Endothelial cell of umbilical vein (primary cell): ENCODE measurements at places on chromosomes 16 and 17.

GRCh38 chr16:20928774-20929411, 28.3 kb downstream of the LYRM1 start:
- no peak overlapping the region for H3K27ac ChIP-seq
- DNase-seq = no peak
- no peaks in the 10 kb centered on the region for H3K4me1 ChIP-seq
- no peak overlapping the region for H3K4me3 ChIP-seq
- no peaks in the 10 kb centered on the region for H3K36me3 ChIP-seq

- no peak overlapping the region for H3K27ac ChIP-seq
- H3K36me3 ChIP-seq = no peaks in the 10 kb centered on the region
These were observed 33.5 kb upstream of the MON1B start for GRCh38 chr16:77157346-77158058.

GRCh38 chr16:1363501-1364041, 11.8 kb downstream of the GNPTG start:
- H3K4me3 ChIP-seq = no peak overlapping the region
- H3K27ac ChIP-seq = no peak overlapping the region
- H3K36me3 ChIP-seq = peaks cover 14% of the 10 kb centered on the region
- no peaks in the 10 kb centered on the region for H3K4me1 ChIP-seq

DNA sequence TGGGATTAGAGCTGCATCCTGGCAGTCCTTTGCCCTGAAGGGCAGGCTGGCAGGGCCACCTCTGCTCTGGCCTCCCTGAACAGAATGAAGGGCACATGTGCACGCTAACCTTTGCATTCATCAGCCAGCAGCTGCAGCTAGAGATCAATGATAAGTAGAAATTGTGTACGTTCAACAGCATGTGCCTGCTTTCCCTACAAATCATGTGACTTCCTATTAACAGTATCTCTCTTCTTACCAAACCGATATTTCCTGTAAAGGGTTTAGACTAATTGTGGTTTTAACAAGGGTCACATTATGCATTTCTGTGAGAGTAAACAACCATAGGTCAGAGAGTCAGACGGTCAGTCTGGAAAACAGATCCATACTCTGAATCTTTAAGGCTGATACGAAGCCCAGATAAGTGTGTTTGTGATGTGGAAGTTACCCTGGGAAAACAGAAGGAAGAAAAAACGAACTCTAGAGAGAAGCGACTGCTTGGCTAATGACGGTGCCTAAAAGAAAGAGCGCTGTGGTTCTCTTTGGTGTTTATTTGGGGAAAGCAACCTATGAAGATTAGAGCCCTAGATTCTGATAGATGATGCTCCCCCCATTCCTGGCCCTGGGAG, 219.4 kb downstream of the MAF start:
- no peaks in the 10 kb centered on the region for H3K27me3 ChIP-seq
- H3K36me3 ChIP-seq = no peaks in the 10 kb centered on the region
- DNase-seq = no peak
- no peaks in the 10 kb centered on the region for H3K4me1 ChIP-seq
- H3K27ac ChIP-seq = no peak overlapping the region

DNA sequence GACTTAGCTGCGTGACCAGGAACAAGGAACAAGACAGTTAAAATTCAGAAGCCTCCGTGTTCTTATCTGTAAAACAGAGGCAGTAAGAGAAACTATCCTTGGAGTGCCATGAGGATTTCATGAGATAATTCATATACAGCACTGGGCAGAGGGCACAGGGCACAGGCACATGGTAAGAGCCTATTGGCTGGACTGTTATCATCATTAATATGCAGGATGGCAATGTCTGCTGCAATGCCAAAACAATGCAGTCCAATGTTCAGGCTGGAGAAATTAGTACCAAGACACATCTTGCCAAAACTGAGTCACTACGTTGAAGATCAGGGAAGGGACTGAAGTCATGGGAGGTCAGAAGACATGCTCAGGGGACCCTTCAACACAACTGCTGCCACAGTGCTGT, 13.6 kb downstream of the CDRT4 start:
- no peaks in the 10 kb centered on the region for H3K36me3 ChIP-seq
- DNase-seq = no peak
- H3K4me3 ChIP-seq = no peak overlapping the region
- no peak overlapping the region for H3K27ac ChIP-seq
- H3K27me3 ChIP-seq = no peaks in the 10 kb centered on the region

GRCh38 chr16:86868786-86869185, 290.4 kb downstream of the FOXL1 start:
- H3K4me1 ChIP-seq = no peaks in the 10 kb centered on the region
- H3K27me3 ChIP-seq = no peaks in the 10 kb centered on the region
- H3K27ac ChIP-seq = no peak overlapping the region
- DNase-seq = no peak

GRCh38 chr17:20273741-20274500, 193.4 kb downstream of the LGALS9B start:
- H3K27me3 ChIP-seq = no peaks in the 10 kb centered on the region
- H3K27ac ChIP-seq = no peak overlapping the region
- H3K36me3 ChIP-seq = no peaks in the 10 kb centered on the region
- H3K4me3 ChIP-seq = no peak overlapping the region
- no peaks in the 10 kb centered on the region for H3K4me1 ChIP-seq

GRCh38 chr16:17329391-17329790, 141.4 kb downstream of the XYLT1 start:
- no peak overlapping the region for H3K27ac ChIP-seq
- no peak for DNase-seq
- no peaks in the 10 kb centered on the region for H3K27me3 ChIP-seq
- no peaks in the 10 kb centered on the region for H3K4me1 ChIP-seq

DNA sequence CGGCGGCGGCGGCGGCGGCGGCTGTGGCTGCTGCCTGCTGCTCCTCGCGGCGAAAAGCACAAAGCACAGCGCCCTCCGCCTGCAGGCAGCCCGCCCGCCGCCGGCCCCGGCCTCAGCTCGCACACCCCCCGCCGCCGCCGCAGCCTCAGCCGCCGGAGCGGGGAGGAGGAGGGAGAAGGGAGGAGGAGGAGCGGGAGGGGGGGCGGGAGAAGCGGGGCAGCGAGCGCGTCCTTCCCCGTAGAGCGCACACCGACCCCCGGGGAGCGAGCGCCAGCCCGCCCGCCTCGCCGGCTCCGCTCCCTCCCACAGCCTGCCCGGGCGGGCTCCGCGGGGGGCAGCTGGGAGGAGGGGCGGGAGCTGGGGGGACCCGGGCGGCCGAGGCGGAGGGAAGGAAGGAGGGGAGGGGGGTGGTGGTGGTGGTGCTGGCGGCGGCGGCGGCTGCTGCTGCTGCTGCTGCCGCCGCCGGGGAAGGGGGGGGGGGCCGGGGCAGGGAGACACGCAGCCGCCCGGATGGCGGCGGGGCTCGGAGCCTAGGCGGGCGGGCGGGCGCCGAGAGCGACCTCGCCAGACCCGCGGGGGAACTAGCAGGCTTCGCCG, at the start of gene UBTF:
UBTF (minus strand) TSS at position 60 of the 597 bp plus-strand sequence. CDS start 1,446 bp downstream, outside the sequence.
- H3K27ac ChIP-seq = peak within 1 kb of the TSS; percentile 81
- DNase-seq = peak; percentile 54
- peaks cover 40% of the 10 kb centered on the region for H3K4me1 ChIP-seq
- peak within 1 kb of the TSS; percentile 77 for H3K4me3 ChIP-seq
- no peaks in the 10 kb centered on the region for H3K27me3 ChIP-seq
- H3K36me3 ChIP-seq = peaks cover 21% of the 10 kb centered on the region

GRCh38 chr17:40327735-40328385, 18.9 kb downstream of the RARA start:
- DNase-seq = no peak
- no peak overlapping the region for H3K4me3 ChIP-seq
- peaks cover 3% of the 10 kb centered on the region for H3K36me3 ChIP-seq

GRCh38 chr16:1433756-1434155, 2.9 kb downstream of the PERCC1 start:
- H3K4me3 ChIP-seq = no peak overlapping the region
- DNase-seq = no peak
- H3K4me1 ChIP-seq = no peaks in the 10 kb centered on the region
- H3K27ac ChIP-seq = no peak overlapping the region
- no peaks in the 10 kb centered on the region for H3K36me3 ChIP-seq

DNA sequence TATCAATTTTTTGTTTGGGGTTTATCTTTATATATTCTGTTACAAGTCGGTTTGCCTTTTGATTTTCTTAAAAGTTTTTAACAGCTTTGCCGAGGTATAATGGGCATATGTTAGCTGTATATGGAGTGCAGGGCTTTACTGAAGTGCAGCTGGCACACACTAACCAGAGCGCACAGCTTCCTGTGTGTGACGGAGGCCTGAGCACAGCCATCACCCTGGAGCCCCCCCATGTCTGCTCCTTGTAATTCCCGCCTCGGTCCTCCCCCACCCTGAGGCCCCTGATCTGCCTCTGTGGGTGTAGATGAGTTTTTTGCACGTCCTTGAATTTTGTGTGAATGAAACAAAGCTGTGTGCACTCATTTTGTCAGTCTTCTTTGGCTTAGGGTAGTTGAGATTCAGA, 60.1 kb upstream of the ZNF750 start:
- no peaks in the 10 kb centered on the region for H3K4me1 ChIP-seq
- H3K4me3 ChIP-seq = no peak overlapping the region
- no peak for DNase-seq
- no peak overlapping the region for H3K27ac ChIP-seq
- no peaks in the 10 kb centered on the region for H3K27me3 ChIP-seq

DNA sequence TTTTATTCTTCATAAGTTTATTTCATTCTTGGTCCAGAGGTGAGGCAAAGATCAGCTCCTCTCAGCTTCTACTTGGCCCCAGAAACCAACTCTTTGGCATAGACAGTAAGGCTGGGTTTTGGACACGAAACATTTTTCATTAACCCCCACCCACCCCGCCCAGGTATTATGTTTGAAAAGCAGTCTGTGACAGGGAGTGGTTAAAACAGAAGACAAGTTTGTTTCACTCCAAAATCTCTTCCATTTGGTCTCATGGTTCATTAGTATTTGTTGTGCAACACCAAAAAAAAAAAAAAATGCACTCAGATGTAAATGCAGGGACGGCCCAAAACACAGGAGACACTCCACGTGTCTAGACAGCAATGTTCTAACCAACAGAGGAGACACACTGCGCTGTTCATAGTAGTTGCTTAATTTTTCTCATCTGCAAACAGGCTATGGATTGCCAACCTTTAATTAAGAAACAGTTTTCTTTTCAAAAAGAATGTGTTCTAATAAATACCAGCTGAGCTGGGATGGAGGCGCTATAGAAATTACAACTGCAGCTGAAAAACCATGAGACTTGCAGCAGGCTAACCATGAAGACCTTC, 39.8 kb upstream of the MMP2 start:
- no peaks in the 10 kb centered on the region for H3K27me3 ChIP-seq
- no peaks in the 10 kb centered on the region for H3K36me3 ChIP-seq
- H3K4me1 ChIP-seq = no peaks in the 10 kb centered on the region
- no peak for DNase-seq

DNA sequence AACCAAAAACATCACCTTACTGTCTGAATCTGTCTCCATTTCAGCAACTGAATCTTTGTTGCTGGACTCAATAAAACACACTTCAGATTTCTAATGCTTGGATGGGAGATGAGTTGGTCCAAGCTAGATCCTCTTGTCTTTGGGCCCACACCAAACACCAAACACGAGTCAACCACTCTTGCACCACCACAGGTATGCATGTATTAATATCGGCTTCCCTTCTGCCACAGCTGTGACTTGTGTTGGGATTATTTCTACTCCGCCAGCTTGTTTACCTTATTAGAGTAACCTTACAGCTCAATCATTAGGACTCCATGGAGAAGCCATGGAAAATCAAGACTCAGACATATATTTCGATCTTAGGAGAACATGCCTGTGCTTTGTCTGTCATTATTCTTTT, 49.9 kb downstream of the XYLT1 start:
- no peak for DNase-seq
- H3K27me3 ChIP-seq = no peaks in the 10 kb centered on the region
- H3K4me1 ChIP-seq = no peaks in the 10 kb centered on the region
- H3K4me3 ChIP-seq = no peak overlapping the region
- H3K27ac ChIP-seq = no peak overlapping the region

GRCh38 chr16:48622456-48623303, 12.7 kb upstream of the N4BP1 start:
- peaks cover 7% of the 10 kb centered on the region for H3K27me3 ChIP-seq
- peaks cover 2% of the 10 kb centered on the region for H3K4me1 ChIP-seq
- no peak for DNase-seq
- H3K4me3 ChIP-seq = no peak overlapping the region
- H3K36me3 ChIP-seq = no peaks in the 10 kb centered on the region
- no peak overlapping the region for H3K27ac ChIP-seq

- H3K4me1 ChIP-seq = no peaks in the 10 kb centered on the region
- H3K4me3 ChIP-seq = no peak overlapping the region
- no peak for DNase-seq
- no peaks in the 10 kb centered on the region for H3K36me3 ChIP-seq
- H3K27ac ChIP-seq = no peak overlapping the region
These were observed 63.2 kb downstream of the CLEC19A start for GRCh38 chr16:19348578-19349315.

- H3K4me3 ChIP-seq = no peak overlapping the region
- H3K4me1 ChIP-seq = peaks cover 3% of the 10 kb centered on the region
- no peak overlapping the region for H3K27ac ChIP-seq
- DNase-seq = no peak
- peaks cover 2% of the 10 kb centered on the region for H3K27me3 ChIP-seq
These were observed 158.6 kb downstream of the AXIN2 start for GRCh38 chr17:65402513-65403496.

DNA sequence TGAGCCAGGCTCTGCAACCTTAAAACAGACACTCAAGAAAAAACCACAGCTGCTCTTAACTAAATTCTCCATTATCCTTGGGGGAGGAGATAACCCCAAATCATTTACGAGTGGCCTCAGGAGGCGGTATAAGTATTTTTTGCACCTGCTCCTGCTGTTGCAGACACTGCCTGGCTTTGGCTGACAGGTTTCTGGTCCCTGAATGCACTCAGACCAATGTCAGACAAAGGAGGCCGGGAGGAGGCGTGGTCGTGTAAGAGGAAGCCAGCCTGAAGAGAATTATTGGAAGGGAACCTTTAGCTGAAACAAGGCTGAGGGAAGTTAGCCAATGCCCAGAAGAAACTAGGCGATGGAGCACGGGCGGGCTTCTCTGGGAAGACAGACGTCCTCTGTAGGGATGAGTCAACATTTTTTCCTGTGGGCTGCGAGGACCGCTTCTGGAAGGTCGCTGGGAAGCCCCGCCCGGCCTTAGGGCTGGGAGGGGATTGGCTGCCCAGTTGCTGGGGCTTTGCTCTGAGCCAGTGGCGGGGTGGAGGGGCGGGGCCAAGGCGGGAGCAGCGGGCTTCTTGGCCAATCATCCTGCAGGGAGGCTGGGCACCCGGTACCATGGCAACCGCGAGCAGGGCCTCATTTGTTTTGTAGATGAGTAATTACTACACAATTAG, 82.3 kb downstream of the CCDC182 start:
- H3K36me3 ChIP-seq = no peaks in the 10 kb centered on the region
- H3K27me3 ChIP-seq = no peaks in the 10 kb centered on the region
- H3K27ac ChIP-seq = peak overlapping the region; percentile 87
- DNase-seq = peak; percentile 98
- H3K4me3 ChIP-seq = peak overlapping the region; percentile 32

- no peaks in the 10 kb centered on the region for H3K36me3 ChIP-seq
- no peaks in the 10 kb centered on the region for H3K4me1 ChIP-seq
- no peak overlapping the region for H3K4me3 ChIP-seq
- no peak overlapping the region for H3K27ac ChIP-seq
These were observed 2.5 kb upstream of the CCL17 start for GRCh38 chr16:57401943-57402640.

- H3K27ac ChIP-seq = no peak overlapping the region
- DNase-seq = peak; percentile 8
- no peaks in the 10 kb centered on the region for H3K27me3 ChIP-seq
- H3K4me1 ChIP-seq = no peaks in the 10 kb centered on the region
These were observed 6.8 kb upstream of the ACSM1 start for GRCh38 chr16:20704281-20704680.

GRCh38 chr17:4537451-4538235, 17.5 kb downstream of the MYBBP1A start:
- no peak overlapping the region for H3K4me3 ChIP-seq
- no peak for DNase-seq
- H3K27me3 ChIP-seq = no peaks in the 10 kb centered on the region
- peak overlapping the region; percentile 55 for H3K27ac ChIP-seq

GRCh38 chr17:7769854-7770253, 52.3 kb downstream of the DNAH2 start:
- H3K36me3 ChIP-seq = no peaks in the 10 kb centered on the region
- H3K27me3 ChIP-seq = peaks cover 11% of the 10 kb centered on the region
- H3K4me3 ChIP-seq = no peak overlapping the region
- H3K4me1 ChIP-seq = no peaks in the 10 kb centered on the region
